ENCODE measurements at places on chromosomes 7 and 10. TPM values are rescaled to one million over a fixed set of nuclear protein-coding genes. Genes with fewer than 3 reads are reported as not detected.

Gene TASOR2
- total RNA-seq = 147 TPM

Gene GIMAP6
- total RNA-seq = 0.18 TPM

Gene CLCN1
- 0.16 TPM for total RNA-seq

Gene HMX2
- total RNA-seq = not detected

Gene SPDYE9
- total RNA-seq = 0.08 TPM

Gene RNF148
- total RNA-seq = 0.63 TPM
